GM23338 (cell line): ENCODE measurements at places on chromosomes 3 and 15. TPM values are rescaled to one million over a fixed set of nuclear protein-coding genes. Genes with fewer than 3 reads are reported as not detected.
A peak's percentile ranks its signal among the peaks of the same experiment; 100 is the strongest.

DNA sequence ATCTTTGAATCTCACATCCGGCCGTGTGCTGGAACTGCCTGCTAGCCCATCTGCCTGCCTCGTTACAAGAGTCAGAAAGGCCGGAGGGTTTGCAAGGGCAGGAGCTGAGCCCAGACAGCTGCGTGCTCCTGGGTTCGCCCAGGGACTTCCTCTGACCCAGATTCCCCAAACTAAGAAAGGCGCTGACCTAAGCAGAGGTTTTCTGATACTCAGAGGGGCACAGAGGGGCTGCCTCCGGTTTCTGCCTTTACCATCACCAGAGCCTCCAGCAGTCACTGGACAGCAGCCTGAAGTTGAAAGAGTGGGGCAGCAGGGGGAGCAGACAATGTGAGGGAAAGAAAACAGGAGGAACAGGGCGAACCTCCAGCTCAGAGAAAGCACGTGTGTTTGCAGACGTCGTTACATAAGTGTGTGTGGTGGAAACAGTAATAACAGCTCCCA, 33.4 kb upstream of the RAD18 start:
- H3K36me3 ChIP-seq = no peaks in the 10 kb centered on the region
- no peaks in the 10 kb centered on the region for H3K27me3 ChIP-seq
- 0 out of 2 replicates have a peak, but pooled peaks cover 8% of the 10 kb centered on the region for H3K4me1 ChIP-seq
- H3K4me3 ChIP-seq = no peak overlapping the region

Gene ZBTB38
- total RNA-seq = 11.5 and 12.4 TPM in 2 replicates

- H3K36me3 ChIP-seq = no peaks in the 10 kb centered on the region
- H3K27ac ChIP-seq = no peak overlapping the region
- no peaks in the 10 kb centered on the region for H3K27me3 ChIP-seq
These were observed 279.8 kb downstream of the UACA start for GRCh38 chr15:70483513-70483912.

GRCh38 chr3:12759097-12759679, at the start of gene TMEM40:
TMEM40 (minus strand) TSS chr3:12759259; CDS start chr3:12749832, 9,427 bp downstream.
- H3K4me1 ChIP-seq = no peaks in the 10 kb centered on the region
- H3K36me3 ChIP-seq = no peaks in the 10 kb centered on the region
- DNase-seq = peak; percentile 30
- no peaks in the 10 kb centered on the region for H3K27me3 ChIP-seq
- H3K27ac ChIP-seq = no peak within 1 kb of the TSS

DNA sequence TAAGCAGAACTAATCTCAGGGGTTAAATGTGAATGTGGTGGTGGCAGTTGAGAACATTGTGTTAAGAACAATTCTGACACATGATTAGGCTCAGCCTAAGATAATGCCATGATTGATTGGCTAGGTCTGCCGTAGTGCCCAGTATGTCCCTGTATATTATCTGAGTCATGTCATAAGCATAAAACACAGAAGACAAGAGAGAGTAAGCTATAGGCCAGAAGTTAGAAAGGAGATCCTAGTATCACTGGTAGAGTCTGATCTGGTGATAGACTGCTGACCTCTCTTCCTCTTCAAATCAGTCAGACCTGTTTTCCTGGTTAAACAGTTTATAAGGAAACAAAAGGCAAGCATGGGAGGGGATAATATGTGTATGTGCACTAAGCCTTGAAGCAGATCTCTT, 30.1 kb upstream of the ATP8B4 start:
- no peaks in the 10 kb centered on the region for H3K36me3 ChIP-seq
- H3K27ac ChIP-seq = no peak overlapping the region
- no peaks in the 10 kb centered on the region for H3K27me3 ChIP-seq
- H3K4me1 ChIP-seq = no peaks in the 10 kb centered on the region
- H3K4me3 ChIP-seq = no peak overlapping the region
- DNase-seq = no peak

DNA sequence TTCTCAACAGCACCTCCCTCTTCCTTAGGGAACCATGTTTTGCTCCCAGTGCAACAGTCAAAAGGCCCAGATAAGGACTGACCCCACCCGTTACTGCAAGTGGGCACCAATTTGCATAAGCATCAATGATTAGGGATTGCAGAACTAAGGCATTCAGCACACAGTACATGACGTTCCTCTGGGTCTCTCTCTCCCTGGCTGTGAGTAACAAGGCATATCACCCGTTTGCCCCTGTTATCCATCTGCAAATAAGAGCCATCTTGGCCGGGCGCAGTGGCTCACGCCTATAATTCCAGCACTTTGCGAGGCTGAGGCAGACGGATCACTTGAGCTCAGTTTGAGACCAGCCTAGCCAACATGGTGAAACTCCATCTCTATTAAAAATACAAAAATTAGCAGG, 18.8 kb downstream of the MAGI1 start:
- no peaks in the 10 kb centered on the region for H3K27me3 ChIP-seq
- no peaks in the 10 kb centered on the region for H3K36me3 ChIP-seq
- H3K4me3 ChIP-seq = no peak overlapping the region
- H3K4me1 ChIP-seq = peaks cover 26% of the 10 kb centered on the region
- H3K27ac ChIP-seq = no peak overlapping the region

- H3K27me3 ChIP-seq = no peaks in the 10 kb centered on the region
- 0 out of 2 replicates have a peak, but pooled peaks cover 6% of the 10 kb centered on the region for H3K4me1 ChIP-seq
These were observed 866.1 kb downstream of the NSUN3 start for GRCh38 chr3:94928921-94929320.

DNA sequence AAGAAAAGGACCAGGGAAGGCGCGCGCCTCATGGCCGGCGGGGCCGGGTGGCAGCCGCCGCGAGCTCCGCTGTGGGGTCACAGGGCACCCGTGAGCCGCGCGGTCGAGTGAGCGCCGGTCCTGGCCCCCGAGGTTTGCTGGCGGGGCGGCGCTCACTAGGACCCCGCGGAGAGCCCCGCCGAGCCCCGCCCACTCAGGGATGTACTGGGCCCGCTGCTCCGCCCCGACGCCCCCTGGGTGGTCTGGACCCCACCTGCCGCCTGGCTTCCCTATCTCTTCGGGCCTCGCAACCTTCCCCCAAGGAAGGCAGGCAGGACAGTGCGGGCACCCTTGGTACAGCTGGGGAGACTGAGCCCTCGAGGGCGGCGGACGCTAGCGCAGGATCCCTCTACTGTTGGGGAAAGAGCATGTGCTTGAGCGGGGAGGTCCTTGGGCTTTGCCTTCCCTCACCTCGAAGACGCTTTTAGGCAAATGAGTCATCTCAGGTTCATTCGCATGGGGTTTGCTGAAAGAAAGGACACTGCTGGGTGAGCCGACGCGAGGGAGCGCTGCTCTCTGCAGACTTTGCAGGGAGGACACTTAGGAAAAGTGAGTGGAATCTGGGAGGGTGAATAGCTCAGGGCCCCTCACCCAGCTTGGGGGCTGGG, at the start of gene CHRNB4:
Gene CHRNB4 (minus strand): TSS at position 109 of the 647 bp plus-strand sequence. CDS start 77 bp downstream, at position 32.
- H3K27ac ChIP-seq = peak within 1 kb of the TSS; percentile 42; the same call in 1 of the 2 replicates
- H3K36me3 ChIP-seq = no peaks in the 10 kb centered on the region
- DNase-seq = peak; percentile 91
- H3K27me3 ChIP-seq = peaks cover 9% of the 10 kb centered on the region
- H3K4me1 ChIP-seq = peaks cover 12% of the 10 kb centered on the region

DNA sequence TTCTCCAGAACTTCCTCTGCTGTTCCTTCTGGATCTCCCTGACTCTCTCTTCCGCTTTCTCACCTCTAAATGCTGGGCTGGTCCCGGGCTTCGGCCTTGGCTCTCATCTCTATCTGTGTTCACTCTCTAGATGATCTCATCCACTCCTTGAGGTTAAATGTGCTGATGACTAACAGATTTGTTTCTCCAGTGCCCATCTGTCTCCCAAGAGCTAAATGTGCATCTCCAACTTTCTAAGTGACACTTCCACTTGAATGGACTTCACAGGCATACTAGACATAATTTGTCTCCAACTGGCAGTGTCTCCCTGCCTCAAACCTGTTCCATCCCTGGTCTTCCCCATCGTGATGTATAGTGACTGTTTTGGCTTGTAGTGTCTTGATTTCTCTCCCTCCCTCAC, 95.3 kb downstream of the ITPR1 start:
- H3K36me3 ChIP-seq = no peaks in the 10 kb centered on the region
- H3K27ac ChIP-seq = no peak overlapping the region; the same call in 1 of the 2 replicates
- no peaks in the 10 kb centered on the region for H3K27me3 ChIP-seq
- H3K4me3 ChIP-seq = no peak overlapping the region
- DNase-seq = no peak

Gene ITPKA
- 1.5 and 2.1 TPM in 2 replicates for total RNA-seq

GRCh38 chr15:60419753-60420152, 22.0 kb upstream of the ANXA2 start:
- H3K36me3 ChIP-seq = no peaks in the 10 kb centered on the region
- H3K27ac ChIP-seq = no peak overlapping the region
- no peak overlapping the region for H3K4me3 ChIP-seq
- H3K27me3 ChIP-seq = no peaks in the 10 kb centered on the region

DNA sequence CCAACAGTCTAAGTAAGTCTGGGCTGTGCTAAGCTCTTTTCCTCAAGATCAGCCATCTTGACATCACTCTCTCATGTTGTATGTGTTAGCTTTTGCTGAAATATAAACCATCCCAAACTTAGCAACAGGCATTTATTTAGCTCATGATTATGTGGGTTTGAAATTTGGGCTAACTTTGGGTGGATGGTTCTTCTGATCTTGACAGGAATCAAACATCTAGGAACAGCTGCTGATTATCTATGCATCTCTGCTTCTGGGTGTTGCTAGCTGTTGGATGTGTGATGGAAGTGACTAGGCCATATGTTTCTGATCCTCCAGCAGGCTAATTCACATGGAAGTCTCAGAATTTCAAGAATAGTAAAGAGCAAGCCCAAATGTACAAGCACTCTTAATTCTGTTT, 615.2 kb upstream of the TGFBR2 start:
- no peaks in the 10 kb centered on the region for H3K27me3 ChIP-seq
- H3K27ac ChIP-seq = no peak overlapping the region
- no peak for DNase-seq
- H3K36me3 ChIP-seq = no peaks in the 10 kb centered on the region

- 0 out of 2 replicates have a peak, but pooled peaks cover 10% of the 10 kb centered on the region for H3K4me1 ChIP-seq
- H3K36me3 ChIP-seq = no peaks in the 10 kb centered on the region
- H3K27ac ChIP-seq = no peak overlapping the region
- no peak for DNase-seq
These were observed 28.2 kb upstream of the USP3 start for GRCh38 chr15:63476229-63476632.

Gene FAIM
- 9.1 and 12.0 TPM in 2 replicates for total RNA-seq

GRCh38 chr3:55159711-55160110, 231.9 kb upstream of the LRTM1 start:
- H3K4me3 ChIP-seq = no peak overlapping the region
- DNase-seq = no peak
- no peaks in the 10 kb centered on the region for H3K36me3 ChIP-seq
- no peaks in the 10 kb centered on the region for H3K27me3 ChIP-seq
- H3K27ac ChIP-seq = no peak overlapping the region

DNA sequence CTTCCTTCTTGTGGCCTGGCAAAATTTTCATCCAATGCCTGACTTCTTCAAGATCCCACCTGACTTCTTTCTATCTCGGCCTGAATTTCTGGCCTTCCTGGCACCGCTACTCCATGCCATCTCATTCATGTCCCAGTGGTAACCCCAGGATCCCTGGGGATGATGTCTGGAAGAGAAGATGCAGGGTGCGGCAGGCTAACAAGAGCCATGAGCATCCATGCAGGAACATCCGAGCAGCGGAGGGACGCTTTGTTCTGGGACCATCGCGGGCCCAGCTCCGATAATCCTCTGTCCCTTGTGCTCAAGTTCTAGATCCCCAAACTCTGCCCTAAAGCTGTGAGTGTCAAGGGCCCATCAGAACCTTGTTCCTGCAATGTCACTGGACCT, 10.9 kb downstream of the MYL3 start:
- no peak for DNase-seq
- H3K4me1 ChIP-seq = peaks cover 4% of the 10 kb centered on the region
- no peak overlapping the region for H3K4me3 ChIP-seq
- H3K36me3 ChIP-seq = no peaks in the 10 kb centered on the region

Gene DPPA2
- 9.3 and 14.3 TPM in 2 replicates for total RNA-seq

DNA sequence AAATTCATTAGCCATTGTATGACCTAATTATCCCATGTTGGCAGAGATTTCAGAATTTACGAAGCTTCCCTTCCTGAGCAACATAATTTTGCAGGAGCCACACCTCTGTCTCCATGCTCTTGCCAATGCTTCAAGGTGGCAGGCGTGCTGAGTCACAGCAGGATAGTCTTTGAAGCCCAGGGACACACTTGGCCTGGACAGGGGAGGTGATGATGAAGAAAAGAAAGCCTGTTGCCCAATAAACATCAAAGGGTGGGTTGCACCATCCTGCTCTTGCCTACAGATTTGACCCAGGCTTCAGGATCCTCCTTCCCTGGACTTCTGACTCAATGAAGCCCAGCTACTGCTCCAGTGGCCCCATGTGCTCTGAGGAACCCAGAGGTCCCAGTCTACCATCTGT, 117.1 kb downstream of the MINAR1 start:
- no peaks in the 10 kb centered on the region for H3K4me1 ChIP-seq
- H3K36me3 ChIP-seq = no peaks in the 10 kb centered on the region
- no peak for DNase-seq
- H3K4me3 ChIP-seq = no peak overlapping the region
- no peak overlapping the region for H3K27ac ChIP-seq

DNA sequence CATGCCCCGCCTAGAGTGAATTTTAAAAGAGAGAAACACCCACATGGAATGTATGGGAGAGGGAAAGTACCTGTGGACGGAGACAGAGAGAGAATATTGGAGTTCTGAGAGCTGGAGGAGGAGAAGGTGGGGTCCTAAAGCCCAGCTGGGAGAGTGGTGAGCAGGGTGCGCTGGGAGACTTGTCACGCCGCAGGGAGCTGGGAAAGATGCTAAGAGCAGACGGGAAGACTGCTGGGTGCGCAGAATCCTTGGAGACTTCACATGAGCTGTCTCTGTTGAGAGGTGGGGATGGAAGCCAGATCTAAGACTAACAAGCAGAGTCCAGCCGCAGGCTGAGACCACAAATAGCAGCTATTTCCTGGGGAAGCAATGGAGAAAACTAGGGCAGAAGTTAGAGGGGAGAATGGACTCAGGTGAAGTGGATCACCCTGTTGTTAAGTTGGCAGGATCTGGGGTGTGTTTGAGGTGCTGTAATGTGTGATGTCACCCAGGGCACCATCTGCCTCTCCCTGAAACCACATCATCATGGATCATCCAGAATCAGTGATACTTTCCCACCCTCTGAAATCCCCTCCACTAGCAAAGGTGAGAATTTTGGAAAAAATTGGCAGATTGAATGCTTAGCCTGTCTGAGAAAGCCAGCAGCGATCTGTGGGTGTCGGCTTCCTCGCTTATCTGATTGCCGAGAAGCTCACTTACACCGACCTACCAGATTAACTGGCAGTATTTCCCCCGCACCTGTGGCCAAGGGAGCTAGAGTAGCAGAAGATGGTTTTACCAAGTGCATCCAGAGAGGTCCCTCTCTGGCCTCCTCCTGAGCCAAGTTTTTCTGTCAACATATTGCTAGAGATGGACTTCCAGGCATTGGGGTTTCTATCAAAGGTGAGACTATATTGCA, 174.8 kb upstream of the BHLHE40 start:
- H3K4me1 ChIP-seq = no peaks in the 10 kb centered on the region
- H3K27me3 ChIP-seq = no peaks in the 10 kb centered on the region
- DNase-seq = no peak
- H3K36me3 ChIP-seq = no peaks in the 10 kb centered on the region
- H3K4me3 ChIP-seq = no peak overlapping the region

Gene ARRDC4
- 6.2 and 6.9 TPM in 2 replicates for total RNA-seq

- no peaks in the 10 kb centered on the region for H3K27me3 ChIP-seq
- no peak overlapping the region for H3K27ac ChIP-seq
- H3K36me3 ChIP-seq = no peaks in the 10 kb centered on the region
These were observed 72.7 kb upstream of the WNT5A start for GRCh38 chr3:55559500-55560423.
